Stimulated activated CD4-positive, alpha-beta T cell treated with anti-CD3 and anti-CD28 coated beads, Interleukin-15, amount 100 ng/mL, for 24 hours (primary cell): ENCODE measurements at places on chromosomes 6 and 20.
A peak's percentile ranks its signal among the peaks of the same experiment; 100 is the strongest.

GRCh38 chr20:34925981-34926380, 29.6 kb downstream of the GSS start:
- no peak for DNase-seq

DNA sequence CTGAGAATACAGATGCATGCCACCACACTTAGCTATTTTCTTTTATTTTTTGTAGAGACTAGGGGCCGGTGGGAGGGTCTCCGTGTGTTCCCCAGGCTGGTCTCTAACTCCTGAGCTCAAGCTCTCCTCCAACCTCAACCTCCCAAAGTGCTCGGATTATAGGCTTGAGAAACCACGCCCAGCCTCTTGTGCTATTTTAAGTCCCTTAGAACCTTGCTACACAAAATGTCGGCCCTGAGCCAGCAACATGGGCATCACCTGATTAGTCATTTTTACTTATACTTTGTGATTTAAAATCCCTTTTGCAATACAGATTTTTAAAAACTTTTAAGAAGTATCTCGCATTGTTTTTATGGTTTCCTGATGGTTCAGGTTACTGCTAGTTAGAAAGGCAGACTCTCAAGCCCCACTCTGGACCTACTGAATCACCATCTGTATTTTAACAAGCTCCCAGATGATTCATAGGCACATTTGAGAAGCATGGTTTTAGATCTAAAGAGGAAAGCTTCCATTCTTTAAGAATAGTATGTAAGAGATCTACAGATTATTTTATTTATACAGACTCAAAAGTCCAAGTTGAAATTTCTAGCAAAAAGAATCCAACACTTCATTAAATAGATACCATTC, 186.3 kb downstream of the PTPRT start:
- DNase-seq, result no peak

GRCh38 chr6:29965873-29966601, 23.7 kb downstream of the HLA-A start:
- DNase-seq, result peak; percentile 60

GRCh38 chr6:118750143-118750542, 98.8 kb upstream of the CEP85L start:
- no peak for DNase-seq

DNA sequence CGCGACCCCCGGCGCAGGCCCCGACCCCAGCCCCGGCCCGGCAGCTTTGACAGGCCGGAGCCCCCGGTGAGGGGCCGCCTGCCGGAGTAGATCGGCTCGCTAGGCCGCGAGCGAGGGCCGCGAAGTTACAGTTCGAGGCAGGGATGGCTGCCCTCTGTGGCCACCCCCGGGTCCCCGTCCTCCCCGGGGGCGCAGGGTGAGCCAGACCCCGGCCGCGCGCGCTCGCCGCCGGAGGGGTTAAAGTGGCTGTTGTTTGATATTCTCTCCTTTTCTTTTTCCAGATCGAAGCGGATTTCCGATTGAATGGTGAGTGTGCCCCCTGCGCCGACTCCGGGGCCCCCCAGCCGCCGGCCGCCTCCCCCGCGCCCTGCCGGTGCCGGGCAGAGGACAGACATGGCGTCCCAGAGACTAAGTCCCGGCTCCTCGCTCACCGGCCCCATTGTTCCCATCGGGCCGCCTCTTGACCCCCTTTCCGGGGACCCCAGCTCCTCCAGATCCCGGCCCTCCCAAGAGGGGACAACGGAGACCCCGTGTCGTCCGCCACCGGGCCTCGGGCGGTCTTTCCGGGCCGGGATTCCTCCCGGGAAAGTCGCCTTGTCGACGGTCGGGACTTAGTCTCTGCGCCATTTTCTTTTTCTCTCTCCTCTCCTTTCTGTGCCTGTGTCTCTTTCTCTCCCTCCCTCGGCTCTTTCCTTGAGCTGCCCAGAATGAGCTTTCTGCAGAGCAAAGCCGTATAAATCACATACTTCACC, 704 bp downstream of the TOP1 start:
- peak; percentile 52 for DNase-seq
